ENCODE measurements at places on chromosomes 16 and 17.
A peak's percentile ranks its signal among the peaks of the same experiment; 100 is the strongest.

DNA sequence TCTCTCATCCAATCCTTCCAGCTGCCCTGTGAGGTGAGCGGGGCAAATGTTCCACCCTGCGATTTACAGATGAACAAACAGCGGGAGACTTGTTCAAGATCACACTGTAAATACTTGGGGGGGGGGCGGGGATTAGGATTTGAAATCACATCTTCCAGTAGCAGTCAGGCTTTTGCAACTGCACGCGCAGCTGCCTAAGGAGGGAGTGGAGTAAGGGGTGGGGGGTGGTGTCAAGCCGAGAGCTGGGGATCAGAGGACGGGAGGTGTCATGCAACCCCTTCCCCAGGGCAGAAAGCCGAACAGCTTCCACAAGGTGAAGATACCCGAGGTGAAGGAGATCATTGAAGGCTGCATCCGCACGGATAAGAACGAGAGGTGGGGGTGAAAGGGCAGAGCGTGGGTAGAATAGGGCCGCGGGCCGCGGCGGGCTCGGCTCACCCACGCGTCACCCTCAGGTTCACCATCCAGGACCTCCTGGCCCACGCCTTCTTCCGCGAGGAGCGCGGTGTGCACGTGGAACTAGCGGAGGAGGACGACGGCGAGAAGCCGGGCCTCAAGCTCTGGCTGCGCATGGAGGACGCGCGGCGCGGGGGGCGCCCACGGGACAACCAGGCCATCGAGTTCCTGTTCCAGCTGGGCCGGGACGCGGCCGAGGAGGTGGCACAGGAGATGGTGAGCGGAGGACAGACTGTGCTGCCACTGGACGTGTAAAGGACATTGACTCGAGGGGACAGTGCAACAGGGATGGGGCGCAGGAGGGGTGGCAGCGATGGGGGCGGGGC is 4.6 kb downstream of the WNK4 start:
- no peak for DNase-seq

DNA sequence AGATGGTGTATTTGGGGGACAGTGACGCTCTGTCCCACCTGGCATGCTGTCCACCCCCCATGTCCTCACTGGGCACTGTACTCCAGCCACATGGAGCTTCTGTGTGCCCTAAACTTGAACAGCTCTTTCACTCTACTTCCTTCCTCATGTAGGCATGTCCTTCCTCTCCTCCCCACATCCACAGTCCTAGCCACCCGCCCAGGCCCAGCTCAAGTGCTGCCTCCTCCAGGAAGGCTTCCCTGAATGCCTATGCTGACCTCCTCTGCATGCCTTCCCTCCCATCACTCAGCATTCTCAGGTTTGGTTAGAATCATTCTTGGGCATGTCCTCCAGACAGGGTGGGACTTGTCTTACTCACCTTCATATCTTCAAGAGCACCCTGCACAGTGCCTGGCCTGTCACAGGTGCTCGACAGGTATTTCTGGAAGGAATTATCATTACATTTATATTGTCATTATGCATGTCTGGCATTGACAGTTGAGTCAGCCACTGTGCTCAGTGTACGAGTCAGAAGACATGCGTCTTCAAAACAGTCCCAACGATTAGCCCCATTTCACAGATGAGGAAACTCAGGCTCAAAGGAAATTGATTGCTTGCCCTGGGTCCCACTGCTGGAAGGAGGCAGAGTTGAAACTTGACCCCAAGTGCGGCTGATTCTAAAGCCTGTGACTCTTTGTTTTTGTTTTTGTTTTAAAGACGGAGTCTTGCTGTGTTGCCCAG is 42.1 kb upstream of the TOB1 start:
- no peak for DNase-seq

GRCh38 chr17:77513045-77513444 is 372.3 kb downstream of the SEC14L1 start:
- DNase-seq: no peak

GRCh38 chr16:13005721-13006247 is 104.4 kb downstream of the SHISA9 start:
- DNase-seq: peak; percentile 27
